ENCODE measurements at places on chromosomes 3 and 15.

GRCh38 chr3:50090984-50091383 is 2.3 kb downstream of the RBM5 start:
- DNase-seq: no peak

DNA sequence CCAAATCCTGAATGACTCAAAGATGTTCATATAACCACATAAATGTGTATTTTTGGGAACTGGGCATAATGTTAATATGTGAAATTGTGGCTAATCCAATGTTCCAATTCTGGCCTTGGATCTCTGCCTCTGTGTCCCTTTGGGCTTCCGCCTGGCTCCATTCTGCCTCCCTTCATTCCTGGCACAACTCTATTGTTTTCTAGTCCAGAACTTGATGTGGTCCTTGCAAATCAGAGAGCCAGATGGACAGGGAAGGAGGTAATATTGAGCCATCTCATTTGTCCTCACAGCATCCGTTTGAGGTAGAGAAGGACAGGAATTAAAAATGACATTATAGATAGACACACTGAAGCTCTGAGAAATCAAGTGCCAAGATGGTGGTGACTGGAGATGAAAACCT is 355.7 kb upstream of the TBL1XR1 start:
- DNase-seq: no peak

DNA sequence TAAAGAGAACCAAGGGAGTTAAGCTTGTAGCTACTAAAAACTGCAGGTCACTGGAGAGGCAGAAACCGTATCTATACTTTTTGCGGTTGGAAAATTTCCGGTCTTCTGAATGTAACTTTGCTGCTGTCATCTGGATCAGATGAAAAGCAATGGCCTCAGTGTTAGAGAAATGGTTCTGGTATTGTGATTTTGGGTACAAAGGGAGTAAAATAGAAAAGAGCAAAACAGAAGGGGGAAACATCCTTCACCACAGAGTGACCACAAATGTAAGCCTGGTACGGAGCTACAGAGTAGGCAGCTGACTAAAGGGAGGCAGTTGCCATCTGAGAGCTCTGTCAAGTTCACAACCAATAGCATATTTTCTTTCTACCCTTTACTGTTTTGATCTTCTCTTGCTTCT is 5.6 kb downstream of the CD96 start:
- no peak for DNase-seq

- DNase-seq: no peak
Observed at GRCh38 chr3:104460477-104461406, 906.0 kb upstream of the ALCAM start.

DNA sequence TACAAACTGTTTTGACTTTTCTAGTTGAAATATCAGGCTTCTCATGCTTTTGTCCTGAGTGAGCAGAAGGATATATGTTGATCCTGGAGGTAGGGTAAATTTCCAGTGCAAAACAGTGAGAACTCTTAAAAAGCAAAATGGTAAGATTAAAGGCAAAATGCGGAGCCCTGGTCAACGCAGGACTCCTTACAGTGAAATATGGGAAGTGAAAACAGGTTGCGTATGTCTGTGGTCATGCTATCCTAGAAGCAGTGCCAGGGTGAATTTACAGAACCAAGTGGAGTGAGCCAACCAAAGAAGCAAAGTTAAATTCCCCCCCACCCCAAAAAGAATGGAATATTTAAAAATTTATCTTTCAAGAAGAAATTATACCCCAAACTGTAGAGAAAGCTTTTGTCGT is 256.4 kb downstream of the NR2F2 start:
- no peak for DNase-seq

GRCh38 chr3:186046838-186047237 is 62.1 kb downstream of the ETV5 start:
- no peak for DNase-seq
